ENCODE measurements at places on chromosomes 7 and 10.

- no peak for DNase-seq
These were observed at the start of gene ZNF365 for GRCh38 chr10:62373995-62374861. TSS of gene ZNF365 (plus strand) at chr10:62374369. CDS start at chr10:62376194, 1,825 bp downstream.

DNA sequence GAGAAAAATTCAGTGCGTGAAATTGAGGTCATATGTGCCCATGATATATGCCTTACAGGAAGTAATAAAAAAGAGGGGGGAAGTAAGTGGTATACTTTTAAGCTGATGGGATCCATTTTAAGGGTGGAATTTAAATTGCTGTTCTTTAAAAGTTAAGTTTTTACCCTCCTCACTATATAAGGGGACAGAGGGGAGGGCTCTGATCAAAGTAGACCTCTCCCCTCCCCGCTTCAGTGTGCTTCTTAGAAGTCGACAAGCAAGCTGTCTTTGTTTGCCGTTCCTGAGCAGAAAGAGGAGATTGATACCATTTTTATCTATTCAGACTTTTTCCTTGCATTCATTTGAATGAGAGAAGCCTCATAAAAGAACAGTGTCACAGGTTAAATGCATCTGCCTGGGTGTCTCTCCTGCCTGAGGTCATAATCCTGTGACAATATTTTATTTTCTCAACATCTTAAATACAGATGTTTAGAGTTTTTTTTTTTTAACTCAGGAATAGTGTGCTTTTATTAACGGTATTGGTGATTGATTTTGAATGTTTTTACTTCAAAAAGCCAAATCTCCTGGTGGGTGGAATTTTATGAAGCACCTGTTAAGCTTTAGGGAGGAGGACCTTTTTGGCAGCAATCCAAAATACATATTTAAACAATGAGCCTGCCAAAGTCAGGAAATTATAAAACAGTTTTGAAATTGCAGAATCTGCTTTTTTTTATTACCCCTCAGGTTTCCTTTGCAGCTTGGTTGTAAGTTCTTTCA lies 141.7 kb downstream of the KAT6B start:
- DNase-seq: peak; percentile 56

DNA sequence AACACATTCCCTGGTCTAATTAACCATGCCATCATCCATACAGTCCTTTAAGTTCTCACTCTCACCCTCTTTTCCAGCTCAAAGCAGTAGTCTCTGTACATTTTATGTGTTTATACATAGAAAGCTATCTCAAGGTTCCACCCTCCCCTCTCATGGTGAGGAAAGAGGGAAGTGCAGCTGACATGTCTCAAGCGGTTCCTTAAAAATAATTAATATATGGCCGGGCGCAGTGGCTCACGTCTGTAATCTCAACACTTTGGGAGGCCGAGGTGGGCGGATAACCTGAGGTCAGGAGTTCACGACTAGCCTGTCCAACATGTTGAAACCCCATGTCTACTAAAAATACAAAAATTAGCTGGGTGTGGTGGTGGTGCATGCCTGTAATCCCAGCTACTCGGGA lies 36.7 kb downstream of the ZC3HAV1 start:
- DNase-seq: no peak

DNA sequence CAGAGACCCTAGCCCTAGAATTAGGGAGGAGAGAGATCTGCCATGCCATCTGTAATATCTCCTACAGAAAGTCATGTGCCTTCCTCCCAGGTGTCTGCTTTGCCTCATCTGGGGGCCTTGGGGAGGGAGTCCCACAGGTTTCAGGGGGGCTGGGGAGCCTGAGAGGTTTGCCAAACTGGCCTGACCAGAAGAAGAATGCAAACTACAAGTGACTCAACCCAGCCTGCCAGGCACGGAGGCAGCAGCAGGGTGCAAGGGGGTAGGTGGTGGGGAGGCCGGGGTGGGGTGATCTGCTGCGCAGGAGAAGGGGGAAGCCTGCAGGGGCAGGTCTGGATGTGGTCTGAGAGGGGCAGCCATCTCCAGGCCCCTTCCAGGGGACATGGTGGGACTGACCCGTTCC lies 9.6 kb upstream of the TRIM8 start:
- DNase-seq: no peak

DNA sequence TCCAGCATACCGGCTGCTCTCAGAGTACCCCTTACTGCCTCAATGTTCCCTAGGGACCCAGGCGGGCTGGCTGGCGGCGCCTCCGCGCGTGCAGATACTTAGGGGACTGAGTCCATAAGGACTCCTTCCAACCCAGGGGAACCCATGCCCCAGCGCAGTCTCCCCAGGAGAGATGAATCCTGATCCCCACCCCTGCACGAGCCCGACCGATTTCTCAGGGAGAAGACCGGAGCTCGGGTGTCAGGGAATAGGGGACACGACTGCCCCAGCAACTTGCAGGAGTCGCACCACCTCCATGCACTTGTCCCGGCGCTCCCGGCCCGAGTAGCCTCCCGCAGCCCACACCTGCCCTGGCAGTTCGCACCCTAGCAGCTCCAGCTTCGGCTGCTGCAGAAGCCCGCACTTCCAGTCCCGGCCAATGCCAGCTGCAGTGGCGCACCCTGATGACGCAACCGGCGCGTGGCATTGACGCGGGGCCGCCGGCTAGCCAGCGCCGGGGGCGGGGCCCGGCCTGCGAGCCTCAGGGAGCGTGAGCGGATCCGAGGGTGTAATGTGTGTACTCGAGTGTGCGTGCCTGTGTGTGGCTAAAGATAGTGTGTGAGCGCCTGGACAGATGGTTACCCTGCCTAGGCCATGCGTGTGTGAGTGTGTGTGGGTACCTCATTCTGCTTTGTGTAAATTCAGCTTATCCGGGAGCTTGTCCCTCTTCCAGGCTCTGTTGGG lies at the start of gene GPAM:
Gene GPAM (minus strand): TSS at position 437 of the 723 bp plus-strand sequence. CDS start 1,981 bp downstream, outside the sequence.
- peak; percentile 22 for DNase-seq

GRCh38 chr10:131429942-131430341 lies 118.4 kb upstream of the TCERG1L start:
- DNase-seq: no peak

DNA sequence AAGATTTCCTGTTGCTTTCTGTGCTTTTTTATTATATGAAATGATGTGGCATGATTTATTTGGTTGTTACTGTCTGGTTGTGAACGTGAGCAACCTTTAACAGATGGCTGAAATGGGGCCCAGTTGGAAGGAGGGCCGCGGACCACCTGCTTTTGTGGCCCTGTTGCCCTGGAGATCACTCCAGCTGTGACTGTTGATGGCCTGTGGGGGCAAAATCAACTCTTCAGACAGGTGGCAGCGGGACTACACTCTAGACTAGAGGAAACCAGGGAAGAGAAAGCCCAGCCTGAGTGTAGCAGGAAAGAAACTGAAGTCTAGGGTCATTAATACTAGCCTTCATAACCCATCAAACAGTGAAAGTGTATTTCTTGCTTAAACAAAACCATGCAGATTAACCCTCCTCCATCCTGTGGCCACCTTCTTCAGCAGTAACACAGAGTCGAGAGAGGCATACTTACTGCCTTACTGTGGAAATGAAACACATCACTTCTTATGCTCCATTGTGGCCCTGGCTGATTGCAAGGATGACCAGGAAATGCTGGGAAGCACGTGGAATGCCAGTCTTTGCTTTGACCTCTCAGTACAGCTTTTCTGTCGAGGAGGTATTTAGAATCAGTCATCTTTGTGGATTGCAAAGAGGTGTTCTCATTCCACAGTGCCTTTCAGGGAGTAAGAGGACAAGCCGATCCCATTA lies 80.5 kb downstream of the CCNY start:
- DNase-seq: peak; percentile 75

DNA sequence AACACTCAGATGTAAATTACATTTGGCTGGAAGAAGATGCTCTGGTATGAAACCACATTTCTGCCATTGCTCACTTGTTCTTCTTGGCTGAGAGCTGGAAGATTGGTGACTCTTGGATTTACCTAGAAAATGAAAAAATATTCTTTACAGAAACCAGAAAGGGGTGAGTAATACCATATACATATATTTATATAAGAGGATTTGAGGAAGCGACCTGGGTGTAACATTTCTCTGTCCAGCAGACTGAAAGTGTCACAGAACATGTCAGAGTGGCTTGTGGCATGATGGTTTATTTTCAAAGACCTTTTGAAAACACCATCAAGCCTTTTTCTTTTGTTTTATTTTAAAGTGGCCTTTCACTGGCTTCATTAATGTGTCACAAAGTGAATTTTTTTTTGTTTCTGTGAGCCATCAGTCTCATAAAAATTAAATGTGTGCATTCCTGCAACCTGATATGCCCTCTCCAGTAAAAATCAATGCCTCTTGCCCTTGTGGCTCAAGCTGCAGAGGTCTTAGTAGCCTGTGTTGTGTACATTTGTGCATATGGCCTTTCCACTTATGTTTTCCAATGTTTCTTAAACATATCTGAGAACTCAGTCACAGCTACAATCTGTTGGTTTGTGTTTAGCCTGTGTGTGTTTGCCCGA lies 23.5 kb downstream of the CREB5 start:
- DNase-seq: peak; percentile 25

- DNase-seq: no peak
These were observed 10.2 kb upstream of the SLC25A28 start for GRCh38 chr10:99630433-99630832.

- no peak for DNase-seq
These were observed 320.3 kb downstream of the WDR37 start for GRCh38 chr10:1376384-1376945.

DNA sequence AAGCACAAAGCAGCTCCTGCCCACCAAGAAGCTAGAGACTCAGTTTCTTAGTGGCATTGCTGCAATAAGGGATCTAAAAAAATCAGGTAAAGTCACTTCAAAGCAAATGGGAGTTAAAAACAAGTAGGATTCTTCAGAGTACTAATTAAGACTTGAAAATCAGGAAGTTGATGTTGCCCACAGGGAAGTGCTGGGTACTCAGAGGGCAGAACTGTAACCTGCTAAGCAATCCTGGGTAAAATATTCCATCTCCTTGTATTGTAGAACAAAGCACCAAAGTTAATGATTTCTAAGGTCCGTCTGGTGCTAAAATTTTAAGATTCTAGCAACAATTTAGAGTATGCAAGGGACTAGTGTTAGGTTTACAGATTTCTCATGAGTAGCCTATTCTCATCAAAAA lies 8.3 kb downstream of the PEX1 start:
- no peak for DNase-seq

- DNase-seq: no peak
These were observed 39.1 kb upstream of the TCERG1L start for GRCh38 chr10:131350660-131351059.

GRCh38 chr7:152911922-152912321 lies 152.4 kb downstream of the ACTR3B start:
- DNase-seq: no peak

GRCh38 chr7:42269161-42269560 lies 32.2 kb upstream of the GLI3 start:
- no peak for DNase-seq

- DNase-seq: no peak
These were observed 208.6 kb upstream of the NPY start for GRCh38 chr7:24075426-24075810.

DNA sequence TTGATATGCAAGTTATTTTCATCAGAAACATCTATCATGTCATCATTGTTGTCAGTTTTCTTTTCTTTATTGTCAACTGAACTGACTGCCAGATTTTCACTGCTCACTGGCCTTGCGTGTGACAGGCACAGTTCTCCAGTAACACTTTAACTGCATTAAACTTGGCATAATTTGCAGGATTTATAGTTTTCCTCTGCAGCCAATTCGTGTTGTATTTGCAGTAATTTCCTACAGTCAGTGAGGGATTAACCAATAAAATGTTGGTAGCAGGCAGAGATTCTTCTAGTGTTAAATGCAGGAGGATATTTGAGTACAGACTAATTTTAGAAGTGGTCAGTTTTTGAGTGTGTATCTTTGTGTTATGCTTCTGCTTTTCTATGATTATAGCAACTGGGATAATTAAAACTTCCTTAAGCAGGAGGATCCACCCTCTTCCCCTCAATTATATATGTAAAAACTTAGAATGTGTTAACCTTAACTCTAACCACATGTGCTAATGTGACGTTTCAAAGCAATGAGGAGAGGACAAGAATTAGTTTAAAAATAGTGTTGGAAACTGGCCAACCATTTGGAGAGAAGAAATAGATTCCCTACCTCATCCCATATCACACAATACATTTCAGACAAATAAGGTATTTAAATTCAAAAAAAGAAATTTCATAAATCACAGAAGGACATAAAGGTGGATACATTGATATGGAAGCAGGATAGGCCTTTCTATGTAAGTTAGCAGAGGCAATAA lies 365.5 kb upstream of the BMPER start:
- no peak for DNase-seq

DNA sequence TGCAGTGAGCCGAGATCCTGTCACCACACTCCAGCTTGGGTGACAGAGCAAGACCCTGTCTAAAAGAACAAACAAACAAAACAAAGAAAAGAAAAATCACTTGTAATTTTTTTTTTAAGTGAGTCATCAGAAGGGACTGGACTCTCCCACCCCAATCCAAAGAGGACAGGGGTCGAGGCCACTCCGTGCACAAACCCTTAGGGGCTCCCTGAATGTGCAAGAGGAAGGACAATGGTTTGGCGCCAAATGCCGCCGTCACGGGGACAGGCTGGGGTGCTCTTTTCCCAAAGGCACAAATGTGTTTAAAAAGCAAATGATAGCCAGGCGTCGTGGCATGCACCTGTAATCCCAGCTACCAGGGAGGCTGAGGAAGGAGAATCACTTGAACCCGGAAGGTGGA lies 23.8 kb downstream of the RCC1L start:
- DNase-seq: no peak

GRCh38 chr10:80126876-80127275 lies 5.7 kb upstream of the PLAC9 start:
- DNase-seq: no peak

DNA sequence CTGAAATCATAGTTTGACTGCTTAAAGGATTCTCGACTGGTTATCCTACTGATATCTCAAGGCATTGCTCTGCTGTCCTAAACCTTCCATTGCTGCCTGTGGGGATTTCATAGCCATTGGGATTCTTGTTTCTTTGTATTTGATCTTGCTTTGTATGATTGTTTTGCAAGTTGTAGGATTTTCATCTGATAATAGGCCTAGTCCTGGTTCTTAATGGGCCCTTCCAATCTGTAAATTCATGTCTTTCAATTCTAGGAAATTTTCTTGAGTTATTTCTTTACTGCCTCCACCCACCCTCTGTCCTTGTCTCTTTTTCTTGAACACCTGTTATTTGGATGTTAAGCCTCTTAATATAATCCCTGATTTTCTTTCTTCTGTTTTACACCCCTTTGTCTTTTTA lies 72.2 kb downstream of the LANCL2 start:
- DNase-seq: no peak

DNA sequence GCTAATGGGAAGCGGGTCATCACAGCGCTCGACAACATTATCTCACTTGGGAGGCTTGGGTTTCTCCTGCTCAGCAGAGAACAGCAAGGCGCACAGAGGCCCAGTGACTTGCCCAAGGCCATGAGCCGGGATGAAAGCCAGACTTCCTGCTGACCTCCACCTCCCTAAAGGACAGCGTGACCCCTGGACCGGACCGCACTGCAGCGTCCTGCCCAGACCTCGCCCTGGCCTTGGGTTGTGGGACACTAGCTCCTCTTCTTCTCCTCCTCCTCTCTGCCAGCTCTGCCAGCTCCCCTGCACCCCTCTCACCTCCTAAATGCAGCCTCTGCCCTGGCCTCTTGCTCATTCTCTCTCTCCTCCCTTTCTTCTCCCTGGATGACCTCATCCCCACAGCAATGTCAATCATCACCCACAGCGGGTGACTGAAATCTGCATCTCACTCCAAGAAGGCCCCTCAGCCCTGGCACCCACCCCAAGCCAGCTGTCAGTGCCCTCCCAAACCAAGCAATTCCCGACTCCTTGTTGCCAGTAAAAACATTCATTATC lies 19.4 kb downstream of the SPOCK2 start:
- no peak for DNase-seq

GRCh38 chr7:1027242-1028043 lies 16.9 kb upstream of the GPR146 start:
- no peak for DNase-seq

Data from NCI-H1417 treated with DMSO at 0.1 percent for 48 hours (cell line).